ENCODE measurements at places on chromosomes 13 and 19.

DNA sequence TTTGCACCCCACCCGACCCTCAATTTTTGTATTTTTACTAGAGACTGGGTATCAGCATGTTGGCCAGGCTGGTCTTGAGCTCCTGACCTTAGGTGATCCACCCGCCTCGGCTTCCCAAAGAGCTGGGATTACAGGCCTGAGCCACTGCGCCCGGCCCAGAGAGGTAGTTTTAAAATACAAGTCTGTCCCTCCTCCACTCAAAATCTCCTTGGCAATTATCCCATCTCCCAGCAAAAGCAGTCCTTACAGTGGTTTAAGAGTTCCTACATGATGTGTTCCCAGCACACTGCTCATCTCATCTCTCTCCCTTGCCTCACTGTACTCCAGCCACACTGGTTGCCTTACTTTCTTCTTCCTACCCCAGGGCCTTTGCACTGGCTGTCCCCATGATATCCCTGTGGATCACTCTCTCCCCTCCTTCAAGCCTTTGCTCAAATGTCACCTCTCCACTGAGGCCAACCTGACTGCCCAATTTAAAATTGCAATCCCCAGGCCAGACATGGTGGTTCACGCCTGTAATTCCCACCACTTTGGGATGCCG is 24.3 kb downstream of the LRFN3 start:
- no peak for DNase-seq

DNA sequence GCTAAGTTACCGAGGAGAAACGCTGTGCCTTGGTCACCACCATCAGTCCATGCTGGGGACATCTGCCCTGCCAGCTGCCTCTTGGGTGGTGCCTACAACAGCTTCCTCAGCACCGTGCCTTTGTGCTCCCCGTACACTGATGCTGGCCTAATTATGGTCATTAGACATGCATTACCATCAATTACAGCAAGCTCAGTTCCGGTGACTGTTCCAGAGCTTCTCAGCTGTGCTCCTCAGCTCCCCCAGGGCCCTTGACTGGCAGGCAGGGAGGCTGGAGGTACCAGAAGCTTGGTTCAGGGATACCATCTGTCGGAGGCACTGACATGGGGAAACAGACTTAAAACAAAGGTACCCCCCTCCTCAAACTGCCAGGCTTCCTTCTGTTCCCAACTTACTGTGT is 40.2 kb downstream of the CILP2 start:
- DNase-seq, result no peak

DNA sequence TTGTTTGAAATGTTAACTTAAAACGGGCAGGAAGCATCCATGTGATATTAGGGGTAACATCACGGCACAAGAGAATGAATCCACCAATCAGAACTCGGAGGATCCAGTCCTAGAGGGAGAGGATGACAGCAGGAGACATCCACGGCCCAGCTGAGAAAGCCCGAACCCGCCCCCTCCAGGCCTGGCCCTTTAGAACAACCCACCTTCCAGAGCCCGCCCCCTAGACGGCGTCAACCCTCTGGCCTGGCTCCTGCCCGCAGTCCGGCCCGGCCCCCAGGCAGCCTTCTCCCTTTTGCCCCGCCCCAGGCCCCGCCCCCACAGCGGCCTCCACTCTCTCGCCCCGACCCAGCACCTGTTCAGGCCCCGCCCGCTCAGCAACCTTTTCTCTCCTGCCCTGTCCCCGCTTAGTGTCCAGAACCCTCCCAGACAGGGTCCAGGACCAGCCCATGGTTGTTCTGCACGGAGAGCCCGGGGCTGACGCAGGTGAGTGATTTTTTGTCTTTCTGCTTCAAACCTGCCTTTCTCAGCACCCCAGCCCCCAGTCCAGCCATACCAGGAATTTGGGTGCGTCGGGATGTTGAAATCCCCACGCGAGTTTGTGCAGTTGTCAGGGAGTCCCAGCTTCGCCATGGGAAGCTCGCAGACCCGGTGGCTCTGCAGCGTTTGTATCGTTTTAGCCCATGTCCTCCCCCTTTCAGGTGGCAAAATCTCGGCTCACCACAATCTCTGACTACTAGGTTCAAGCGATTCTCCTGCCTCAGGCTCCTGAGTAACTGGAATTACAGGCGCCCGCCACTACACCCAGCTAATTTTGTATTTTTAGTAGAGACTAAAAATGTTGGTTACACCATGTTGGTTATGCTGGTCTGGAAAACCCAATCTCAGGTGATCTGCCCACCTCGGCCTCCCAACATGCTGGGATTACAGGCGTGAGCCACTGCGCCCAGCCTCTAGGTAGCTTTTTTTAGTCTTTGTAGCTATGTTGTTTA is 16.1 kb downstream of the ZNF816 start:
- no peak for DNase-seq

DNA sequence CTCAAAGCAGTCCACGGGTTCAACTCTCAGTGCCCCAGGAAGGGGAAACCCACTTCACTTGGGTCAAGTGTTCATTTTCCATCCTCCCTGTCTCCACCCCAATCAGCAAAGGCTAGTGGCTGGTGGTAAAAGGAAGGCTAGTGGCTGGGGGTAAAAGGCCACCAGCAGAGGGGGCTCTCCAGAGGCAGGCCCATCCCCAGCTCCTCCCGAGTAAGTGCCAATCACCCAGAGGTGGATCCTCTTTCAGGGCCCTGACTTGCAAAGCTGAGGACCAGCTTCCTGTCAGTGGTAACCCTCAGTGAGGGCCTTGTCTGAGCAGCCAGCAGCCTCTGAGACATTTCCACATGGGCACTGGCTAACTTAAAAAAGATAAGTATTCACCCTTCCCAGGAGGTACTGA is 22.0 kb upstream of the TPT1 start:
- DNase-seq, result no peak

GRCh38 chr13:69970520-69970919 is 137.1 kb upstream of the ATXN8OS start:
- peak; percentile 21 for DNase-seq

DNA sequence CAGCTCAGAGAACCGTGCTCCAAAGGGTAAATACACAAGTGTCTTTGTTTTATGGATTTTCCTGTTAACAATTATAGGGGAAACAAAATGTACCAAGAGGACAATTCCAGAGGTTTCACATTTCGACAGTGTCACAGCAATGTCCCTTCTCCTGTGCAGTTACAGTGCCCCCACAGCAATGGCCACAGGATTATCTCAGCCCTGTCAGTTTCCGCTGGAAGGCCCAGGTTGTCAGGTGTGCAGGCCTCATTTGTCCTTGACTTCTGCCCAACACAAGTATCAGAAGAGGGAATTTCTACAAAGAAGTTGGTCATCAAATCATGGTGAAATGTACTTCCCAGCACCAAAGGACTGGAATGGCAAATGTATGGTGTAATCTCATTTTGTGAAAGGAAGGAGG is 11.2 kb upstream of the N4BP2L2 start:
- DNase-seq, result no peak

GRCh38 chr13:58584610-58585009 is 953.1 kb downstream of the PCDH17 start:
- DNase-seq, result no peak

DNA sequence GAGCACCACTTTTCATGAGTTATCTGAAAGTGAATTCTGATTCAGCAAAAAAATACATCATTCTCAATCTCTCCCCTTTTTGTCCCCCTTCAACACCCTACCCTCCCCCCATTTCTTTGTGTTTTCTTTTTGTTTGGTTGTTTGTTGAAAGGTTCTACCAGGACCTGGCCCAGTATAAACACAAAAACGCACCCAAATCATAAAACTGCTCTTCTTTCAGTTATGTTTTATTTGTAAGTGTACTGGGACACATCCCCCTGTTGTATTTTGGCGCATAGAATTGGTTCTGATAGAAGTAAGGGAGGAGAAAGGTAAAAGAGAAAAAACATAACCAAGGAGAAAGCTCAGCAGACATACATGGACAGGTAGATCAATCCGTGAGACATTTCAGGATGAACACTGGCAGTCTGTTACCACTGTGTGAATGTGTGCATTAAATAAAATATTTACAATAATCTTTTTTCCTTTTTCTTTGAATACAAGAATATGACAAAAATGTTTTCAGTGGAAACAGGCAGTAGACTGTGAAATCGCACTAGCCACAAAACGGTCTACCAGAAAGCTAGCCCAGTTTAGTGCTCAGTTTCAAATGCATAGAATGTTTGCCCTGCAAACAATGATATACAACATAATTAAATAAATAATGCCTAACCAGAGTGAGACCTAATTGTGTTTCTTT is 4.2 kb downstream of the POU4F1 start:
- DNase-seq, result no peak

DNA sequence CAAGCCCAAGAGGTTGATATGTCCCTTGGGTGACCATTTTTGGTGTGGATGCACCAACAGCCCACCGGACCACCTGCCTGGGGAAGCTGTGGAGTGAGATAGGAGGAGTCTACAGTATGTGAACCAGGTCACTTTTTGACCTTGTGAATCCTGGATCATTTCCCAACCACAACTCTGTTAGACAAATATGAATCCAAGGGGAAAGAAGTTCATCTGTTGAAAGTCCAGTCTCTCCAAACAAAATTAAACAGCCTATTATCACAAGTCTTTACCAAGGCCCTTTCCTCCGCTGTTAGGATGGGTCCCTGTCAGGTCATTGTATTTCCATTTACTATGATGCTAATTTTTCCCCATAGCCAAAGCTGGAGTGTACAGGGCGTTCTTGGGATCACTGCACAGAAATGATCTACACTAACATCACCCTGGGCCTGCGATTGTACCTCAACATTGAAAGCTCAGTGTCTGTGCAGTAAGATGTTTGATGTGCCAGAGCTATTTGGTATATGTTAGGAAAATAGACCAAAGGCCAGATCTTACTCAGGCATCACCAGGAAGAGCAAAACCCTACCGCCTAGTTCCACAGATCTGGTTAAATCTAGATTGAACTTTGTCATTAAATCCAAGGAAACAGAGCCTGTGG is 117.1 kb downstream of the STARD13 start:
- no peak for DNase-seq

DNA sequence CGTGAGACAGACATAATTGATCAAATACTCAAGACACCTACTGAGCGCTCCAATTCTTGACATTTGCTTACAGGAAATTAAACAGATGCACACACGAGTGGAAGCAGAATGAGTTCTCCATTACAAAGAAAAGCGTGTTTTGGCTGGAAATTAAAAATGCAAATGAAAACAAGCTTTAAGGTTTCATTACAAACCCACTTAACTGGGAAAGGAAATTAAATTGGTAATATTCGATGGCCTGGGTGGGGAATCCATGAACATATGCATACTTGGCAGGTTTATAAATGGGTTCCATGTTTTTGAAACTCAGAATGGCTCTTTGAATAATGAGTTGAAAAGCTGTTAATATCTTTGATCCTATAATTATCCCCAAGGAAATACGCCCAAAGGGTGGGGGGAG is 178.0 kb downstream of the IER2 start:
- DNase-seq, result no peak

GRCh38 chr19:10228393-10228792 is 2.7 kb downstream of the S1PR2 start:
- no peak for DNase-seq

GRCh38 chr13:21015284-21015683 is 46.1 kb downstream of the LATS2 start:
- no peak for DNase-seq

- DNase-seq, result no peak
Observed at GRCh38 chr13:64020126-64020525, 2604.5 kb upstream of the PCDH20 start.

DNA sequence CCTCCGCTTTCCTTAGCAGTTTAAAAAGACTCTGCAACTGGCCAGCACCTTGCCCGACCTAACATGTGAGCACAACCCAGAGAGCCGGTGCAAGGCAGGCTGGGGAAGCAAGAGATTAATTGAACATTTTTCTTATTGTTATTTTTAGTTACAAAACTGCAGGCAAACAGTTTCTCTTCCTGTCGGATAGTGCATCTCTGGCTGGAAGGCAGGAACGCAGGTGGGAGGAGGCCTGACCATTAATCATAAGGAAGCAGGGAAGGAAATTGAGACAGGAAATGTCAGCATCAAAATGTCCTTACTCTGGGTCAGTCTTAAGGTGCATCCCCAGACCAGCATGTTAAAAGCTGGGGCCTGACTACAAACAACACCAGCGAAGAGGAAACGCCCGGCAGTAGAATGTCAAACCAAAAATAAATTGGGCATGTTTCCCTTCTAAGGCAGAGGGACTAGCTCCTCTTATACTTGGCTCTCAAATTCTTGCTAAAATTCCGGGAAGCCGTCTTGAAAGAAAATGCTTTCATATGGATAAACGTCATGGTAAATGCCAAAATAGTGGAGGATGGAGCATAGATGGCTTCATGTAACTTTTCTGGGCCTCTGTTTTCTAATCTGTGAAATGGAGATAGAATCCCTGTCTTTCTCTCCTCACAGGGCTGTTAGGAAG is 226.8 kb downstream of the RAP2A start:
- no peak for DNase-seq

DNA sequence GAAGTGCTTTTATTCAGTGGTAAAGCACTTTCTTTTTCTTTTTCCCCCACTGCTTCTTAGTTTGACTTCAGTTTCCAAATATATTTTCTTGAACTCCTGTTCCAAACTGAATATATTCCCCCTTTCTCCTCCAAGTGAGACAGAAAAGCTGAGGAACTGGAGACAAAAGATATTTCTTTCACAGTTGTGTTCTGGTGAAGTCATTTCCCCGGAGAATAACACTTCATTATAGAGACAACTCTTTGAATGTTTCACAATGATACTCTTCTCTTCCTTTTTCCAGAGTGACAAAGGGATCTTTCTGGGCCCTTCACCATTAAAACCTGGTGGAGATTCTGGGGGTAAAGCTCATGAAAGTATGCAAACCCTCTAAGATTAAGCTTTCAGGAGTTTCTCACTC is 860.8 kb upstream of the SLITRK5 start:
- no peak for DNase-seq

DNA sequence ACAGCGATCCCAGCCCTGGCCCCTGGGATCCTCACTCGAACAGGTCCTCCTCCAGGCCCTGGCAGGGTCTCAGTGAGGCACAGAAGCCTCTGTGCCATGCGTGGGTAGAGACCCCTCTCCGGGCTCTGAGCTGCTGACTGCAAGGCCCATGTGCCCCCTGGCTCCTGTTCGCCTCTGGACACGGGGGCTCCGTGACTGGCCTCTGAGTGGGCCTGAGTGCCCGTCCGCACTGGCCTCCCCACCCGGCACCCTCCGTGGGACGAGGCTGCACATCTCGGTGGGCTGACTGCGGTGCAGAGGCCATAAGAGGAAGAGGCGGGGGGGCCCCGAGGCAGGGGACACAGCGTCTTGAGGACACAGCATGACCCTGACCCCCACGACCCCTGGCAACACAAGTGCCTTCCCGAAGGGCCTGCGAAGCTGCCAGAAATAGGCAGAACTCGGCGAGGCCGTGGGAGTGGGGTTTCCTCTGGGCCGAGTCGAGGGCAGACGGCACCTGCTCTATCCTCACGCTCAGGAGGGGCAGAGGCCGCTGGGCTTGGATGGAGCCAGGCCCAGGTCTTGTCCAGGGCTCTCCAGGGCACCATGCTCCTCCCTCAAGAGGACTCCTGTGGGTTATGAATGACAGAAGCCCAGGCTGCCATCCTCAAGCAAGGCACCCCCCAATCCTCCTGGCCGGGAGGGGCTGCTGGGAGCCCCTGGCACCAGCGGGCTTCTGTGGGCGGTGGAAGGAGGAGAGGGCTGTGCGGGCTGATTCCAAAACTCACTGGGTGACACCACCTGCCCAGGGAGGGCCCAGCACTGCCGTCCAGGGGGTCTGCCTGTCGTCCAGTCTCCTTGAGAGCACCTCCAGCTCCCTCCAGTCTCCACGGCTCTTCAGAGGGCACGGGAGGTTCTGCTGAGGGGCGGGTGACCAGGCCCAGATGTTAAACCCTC is 52.6 kb downstream of the RASA3 start:
- no peak for DNase-seq

GRCh38 chr13:31530922-31531321 is 208.4 kb upstream of the RXFP2 start:
- no peak for DNase-seq

GRCh38 chr19:49801966-49802661 is 11.0 kb downstream of the FUZ start:
- peak; percentile 93 for DNase-seq

GRCh38 chr19:42269478-42270345 is 660 bp downstream of the CIC start:
- DNase-seq, result no peak

Measured in Caki2 (cell line).